Pericardium fibroblast (primary cell): ENCODE measurements at places on chromosomes 16 and 17. TPM values are rescaled to one million over a fixed set of nuclear protein-coding genes. Genes with fewer than 3 reads are reported as not detected.

KRT10 gene
- 18.0 and 18.8 TPM in 2 replicates for total RNA-seq

CTU2 gene
- total RNA-seq, result 9.1 and 13.4 TPM in 2 replicates

MED1 gene
- total RNA-seq, result 14.6 and 19.3 TPM in 2 replicates

KCNJ18 gene
- total RNA-seq, result not detected in 2 replicates

AOC3 gene
- 2.3 and 2.6 TPM in 2 replicates for total RNA-seq

RSKR gene
- total RNA-seq, result 1.3 and 8.6 TPM in 2 replicates

MFAP4 gene
- total RNA-seq, result 452 and 638 TPM in 2 replicates

HOXB7 gene
- 0.70 and 7.3 TPM in 2 replicates for total RNA-seq

CMTM4 gene
- 7.6 and 11.3 TPM in 2 replicates for total RNA-seq

GP1BA gene
- not detected in 2 replicates for total RNA-seq

CNTNAP4 gene
- total RNA-seq, result under 0.01 and 0.26 TPM in 2 replicates

ITGAL gene
- total RNA-seq, result not detected in 2 replicates

CDH3 gene
- 0.17 and 0.47 TPM in 2 replicates for total RNA-seq

SPNS2 gene
- 7.7 and 8.5 TPM in 2 replicates for total RNA-seq

ADAP2 gene
- not detected in 2 replicates for total RNA-seq

AGRP gene
- total RNA-seq, result not detected in 2 replicates

KRT32 gene
- not detected in 2 replicates for total RNA-seq

GNG13 gene
- total RNA-seq, result not detected in 2 replicates

PYY gene
- 0.51 TPM in 1 of 2 replicates, not detected in the other for total RNA-seq
